ENCODE measurements at places on chromosomes 3 and 15. TPM values are rescaled to one million over a fixed set of nuclear protein-coding genes. Genes with fewer than 3 reads are reported as not detected.

The GOLGA8J gene
- not detected for total RNA-seq

The CD200R1 gene
- not detected for total RNA-seq

The EIF4E3 gene
- total RNA-seq, result 1.7 TPM

The GUCA1C gene
- total RNA-seq, result not detected

The IL17RD gene
- total RNA-seq, result 8.9 TPM

The FLNB gene
- total RNA-seq, result 62.5 TPM

The CFAP100 gene
- total RNA-seq, result not detected

The CEP19 gene
- total RNA-seq, result 2.8 TPM

The SLC15A2 gene
- total RNA-seq, result 0.50 TPM

The CCDC39 gene
- 0.17 TPM for total RNA-seq

The GOLGA8T gene
- not detected for total RNA-seq

The NANOGP8 gene
- total RNA-seq, result 0.15 TPM

The CCDC13 gene
- total RNA-seq, result 0.29 TPM

The PAQR5 gene
- total RNA-seq, result 7.9 TPM

The CYP1A1 gene
- total RNA-seq, result not detected

The FSTL1 gene
- 752 TPM for total RNA-seq

The KLHL40 gene
- not detected for total RNA-seq

The ADGRG7 gene
- not detected for total RNA-seq

The CCR3 gene
- total RNA-seq, result 0.33 TPM

The TRPM1 gene
- not detected for total RNA-seq

The BFSP2 gene
- total RNA-seq, result not detected

The MED12L gene
- 0.44 TPM for total RNA-seq

The ACKR4 gene
- total RNA-seq, result 33.6 TPM

The BCL2A1 gene
- total RNA-seq, result 6.5 TPM

The PCYT1A gene
- 104 TPM for total RNA-seq

The CHRM5 gene
- total RNA-seq, result under 0.01 TPM

The MTFMT gene
- total RNA-seq, result 29.1 TPM

The GMNC gene
- under 0.01 TPM for total RNA-seq

The MUC20 gene
- 0.50 TPM for total RNA-seq

The FEZF2 gene
- not detected for total RNA-seq

The SCAANT1 gene
- not detected for total RNA-seq

The ARRDC4 gene
- total RNA-seq, result 9.2 TPM

The CMTM8 gene
- total RNA-seq, result 0.17 TPM

The MYL3 gene
- not detected for total RNA-seq

The C2CD4B gene
- total RNA-seq, result not detected

The NMNAT3 gene
- total RNA-seq, result 0.83 TPM

The GRAMD2A gene
- 0.33 TPM for total RNA-seq

The IQCF5 gene
- total RNA-seq, result not detected

The TNFSF10 gene
- total RNA-seq, result 9.7 TPM

The SI gene
- total RNA-seq, result not detected

The ADAMTS17 gene
- 0.17 TPM for total RNA-seq

The SERPINI2 gene
- not detected for total RNA-seq

The SLC38A3 gene
- not detected for total RNA-seq

The PRRT3 gene
- 5.4 TPM for total RNA-seq

The TIPARP gene
- total RNA-seq, result 29.7 TPM

The ZNF80 gene
- not detected for total RNA-seq

Data from smooth muscle cell of trachea (primary cell).